Nephron progenitor cell (in vitro differentiated cells): ENCODE measurements at places on chromosomes 11 and 22.

GRCh38 chr11:130872102-130872501, 44.2 kb downstream of the SNX19 start:
- DNase-seq = no peak

- no peak for DNase-seq
Measured at GRCh38 chr11:565921-566509, 5.2 kb downstream of the RASSF7 start.

DNA sequence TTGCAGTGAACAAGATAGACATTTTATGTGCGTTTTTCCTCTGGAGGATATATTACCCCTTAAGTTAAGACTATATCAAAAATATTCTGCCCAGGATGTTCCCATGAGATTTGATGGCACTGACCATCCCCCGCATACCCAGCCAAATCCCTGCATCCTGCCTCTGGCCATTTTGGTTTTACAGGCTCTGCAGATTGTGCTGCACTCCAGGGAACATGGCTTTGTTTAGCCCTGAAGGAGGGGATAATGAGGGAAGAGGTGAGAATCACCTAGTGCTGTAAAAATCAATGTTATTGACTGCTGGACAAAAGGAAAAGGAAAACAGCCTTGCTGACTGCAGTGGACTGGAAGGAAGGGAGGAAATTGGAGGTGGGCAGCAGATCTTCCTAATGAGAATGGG, 717.4 kb downstream of the DLG2 start:
- DNase-seq = no peak

GRCh38 chr22:47367993-47368945, 605.8 kb downstream of the TBC1D22A start:
- no peak for DNase-seq

DNA sequence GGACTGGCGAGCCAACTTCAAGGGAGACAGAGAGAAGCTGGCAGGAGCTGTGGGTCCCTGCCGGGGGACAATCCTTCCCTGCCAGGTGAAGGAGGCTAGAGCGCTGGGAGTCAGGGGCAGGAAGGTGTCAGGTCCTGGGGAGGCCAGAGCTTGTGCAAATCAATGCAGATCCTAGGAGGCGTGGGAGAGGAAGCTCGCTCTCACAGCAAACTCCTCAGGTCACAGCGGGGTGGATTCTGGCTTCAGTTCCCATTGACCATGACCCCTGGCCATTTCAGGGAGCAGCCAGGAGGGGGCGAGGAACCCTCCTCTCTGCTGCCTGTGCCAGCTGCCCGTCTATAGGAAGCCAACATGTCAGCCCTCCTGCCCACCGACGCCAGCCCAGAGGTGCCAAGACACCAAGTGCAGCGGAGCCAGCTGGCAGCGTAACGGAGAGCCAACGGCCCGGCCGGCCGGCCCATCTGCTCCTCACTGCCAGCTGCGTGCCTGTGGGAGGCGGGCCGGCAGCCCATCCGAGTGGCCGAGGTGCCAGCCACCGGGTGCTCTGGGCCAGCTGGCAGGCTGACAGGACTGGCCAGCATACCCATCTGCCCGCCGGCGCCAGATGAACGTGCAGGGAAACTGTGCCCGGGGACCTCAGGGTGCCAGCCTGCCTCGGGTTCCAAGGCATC, 374.8 kb downstream of the MIAT start:
- DNase-seq = peak; percentile 56

DNA sequence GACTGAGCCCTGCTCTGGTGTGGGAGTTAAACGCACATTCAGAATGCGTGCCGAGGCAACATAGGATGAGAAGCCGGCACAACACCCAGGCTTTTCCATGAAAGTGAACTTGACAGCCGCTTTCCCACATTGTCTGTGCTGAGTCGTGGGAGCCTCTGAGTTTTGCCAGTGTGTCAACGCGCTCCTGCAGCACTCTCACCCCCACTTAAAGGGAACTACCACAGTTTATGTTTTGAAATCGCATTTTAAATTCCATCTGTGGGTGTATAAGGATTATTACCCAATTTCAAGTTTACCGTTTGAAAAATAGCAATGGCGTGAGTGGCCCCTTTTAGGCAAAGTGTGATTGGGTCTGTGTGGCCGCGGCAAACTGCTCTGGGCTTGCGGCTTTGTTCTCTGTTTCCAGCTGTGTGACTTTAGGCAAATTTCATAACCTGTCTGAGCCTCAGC, 81.5 kb downstream of the FBLN1 start:
- DNase-seq = no peak
